ENCODE measurements at places on chromosomes 12 and 14. TPM values are rescaled to one million over a fixed set of nuclear protein-coding genes. Genes with fewer than 3 reads are reported as not detected.

The TMEM121 gene
- total RNA-seq: 8.0 TPM

The TMEM30B gene
- total RNA-seq: 0.30 TPM

The TMEM229B gene
- 0.21 TPM for total RNA-seq

The SDS gene
- total RNA-seq: 2.1 TPM

The SMOC1 gene
- 17.8 TPM for total RNA-seq

The COX8C gene
- not detected for total RNA-seq

The CCDC85C gene
- total RNA-seq: 37.3 TPM

The DAD1 gene
- 376 TPM for total RNA-seq

The RTL1 gene
- total RNA-seq: 0.23 TPM

The PTPN6 gene
- 12.7 TPM for total RNA-seq

The KLRF2 gene
- total RNA-seq: not detected

The TAS2R8 gene
- not detected for total RNA-seq

The NELL2 gene
- total RNA-seq: not detected

The PTPN21 gene
- 9.5 TPM for total RNA-seq

The BDKRB2 gene
- total RNA-seq: 1.1 TPM

The CAPZA3 gene
- total RNA-seq: not detected

The RAD9B gene
- total RNA-seq: 0.46 TPM

The ACSM4 gene
- not detected for total RNA-seq

The MYH6 gene
- total RNA-seq: 0.13 TPM

The DHH gene
- total RNA-seq: not detected

The PDZRN4 gene
- 0.05 TPM for total RNA-seq

The MSI1 gene
- total RNA-seq: 1.3 TPM

The STAC3 gene
- total RNA-seq: 0.36 TPM

The REP15 gene
- 0.36 TPM for total RNA-seq

The PTPRO gene
- total RNA-seq: not detected

The CLEC1B gene
- total RNA-seq: not detected

The KCTD10 gene
- 42.4 TPM for total RNA-seq

The HOXC5 gene
- 0.70 TPM for total RNA-seq

The HSPB8 gene
- total RNA-seq: 22.0 TPM

The TCP11L2 gene
- 2.3 TPM for total RNA-seq
